ENCODE measurements at places on chromosomes 6 and 20. TPM values are rescaled to one million over a fixed set of nuclear protein-coding genes. Genes with fewer than 3 reads are reported as not detected.

The HLA-DOB gene
- 4.2 TPM for total RNA-seq

The FBXL4 gene
- total RNA-seq = 15.3 TPM

The SRPK1 gene
- 163 TPM for total RNA-seq

The BPIFB1 gene
- total RNA-seq = not detected

The SLC17A1 gene
- 0.28 TPM for total RNA-seq
